ENCODE measurements at places on chromosomes 1 and 21.

DNA sequence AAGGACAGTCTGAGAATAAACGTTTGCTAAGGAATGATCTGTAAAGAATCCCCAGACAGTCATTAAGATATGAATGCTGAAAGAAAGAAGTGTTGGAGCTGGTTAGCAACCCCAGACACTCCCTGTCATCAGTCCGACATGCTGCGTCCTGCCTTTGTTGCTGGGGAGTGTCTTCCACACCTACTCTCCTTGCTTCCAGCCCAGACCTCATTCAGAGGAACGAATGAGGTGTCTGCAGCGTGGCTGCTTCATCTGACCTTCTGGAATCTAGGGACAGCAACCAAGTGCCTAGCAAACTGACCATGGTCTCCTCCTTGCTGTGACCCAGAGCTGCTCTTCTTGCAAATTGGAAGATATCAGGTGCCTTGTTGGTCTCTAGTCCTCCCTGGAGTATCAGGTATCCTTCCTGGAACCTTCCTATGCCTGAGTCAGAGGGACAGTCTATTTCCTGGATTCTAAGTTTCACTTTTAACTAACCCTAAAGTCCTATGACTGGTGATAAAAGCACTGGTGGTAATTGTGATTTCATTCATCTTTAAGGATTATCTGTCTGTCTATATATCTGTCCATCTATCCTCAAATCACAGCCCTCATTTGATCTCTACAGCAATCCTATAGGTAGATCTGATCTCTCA lies 45.3 kb downstream of the NFASC start:
- no peak for DNase-seq

DNA sequence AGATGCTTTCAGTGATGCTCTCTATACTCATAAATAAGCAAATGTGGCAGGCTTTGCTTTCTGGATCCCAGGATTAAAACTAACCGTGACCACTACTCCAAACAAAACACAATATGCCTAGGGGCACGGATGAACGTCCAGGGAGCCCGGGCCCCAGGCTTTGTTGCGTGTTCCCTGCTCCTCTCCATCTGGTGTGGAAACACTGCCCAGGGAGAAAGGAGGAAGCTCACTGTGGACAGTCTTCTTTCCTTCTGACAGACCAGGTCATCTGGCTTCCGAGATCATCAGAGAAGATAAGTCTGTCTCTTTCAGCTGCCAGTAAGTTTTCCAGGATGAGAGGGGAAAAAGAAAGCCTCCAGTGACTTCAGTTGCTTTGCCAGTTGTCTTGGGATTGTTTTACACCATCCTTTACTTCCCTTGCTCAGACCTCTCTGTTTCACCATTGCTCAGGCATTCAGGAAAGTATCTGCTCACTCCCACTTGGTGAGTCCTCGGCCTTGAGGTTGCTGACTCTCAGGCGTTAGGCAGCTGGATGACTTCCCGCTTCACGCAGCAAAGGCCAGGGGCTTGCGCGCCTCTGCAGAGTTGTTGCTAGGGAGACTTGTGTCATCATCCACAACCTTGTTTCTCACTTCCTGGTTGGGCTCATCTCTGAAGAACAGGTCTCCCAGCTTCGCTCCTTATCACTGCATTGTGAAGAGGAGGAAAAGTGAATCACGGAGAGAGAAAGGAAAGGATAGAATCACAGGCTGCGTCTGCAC lies 20.6 kb upstream of the PGD start:
- DNase-seq = peak; percentile 9

GRCh38 chr1:83954166-83954823 lies 44.6 kb downstream of the TTLL7 start:
- no peak for DNase-seq

DNA sequence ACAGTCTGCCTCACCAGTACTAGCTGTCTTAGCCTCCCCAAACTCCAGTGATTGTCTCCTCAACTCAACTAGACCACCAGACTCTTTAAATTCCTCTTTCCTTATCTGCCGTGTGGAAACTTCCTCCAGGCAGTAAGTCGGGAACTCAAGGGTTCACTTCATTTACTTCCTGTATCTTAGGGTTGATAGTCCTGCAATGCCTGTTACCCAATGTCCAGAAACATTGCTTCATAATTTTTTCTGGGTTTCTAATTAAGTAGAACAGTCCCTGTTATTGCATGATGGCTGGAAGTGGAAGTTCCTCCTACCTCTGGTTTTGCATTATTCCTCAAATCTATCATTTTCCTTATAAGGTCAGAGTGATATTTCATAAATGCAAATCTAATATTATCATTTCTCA lies 60.8 kb upstream of the RNF11 start:
- no peak for DNase-seq

DNA sequence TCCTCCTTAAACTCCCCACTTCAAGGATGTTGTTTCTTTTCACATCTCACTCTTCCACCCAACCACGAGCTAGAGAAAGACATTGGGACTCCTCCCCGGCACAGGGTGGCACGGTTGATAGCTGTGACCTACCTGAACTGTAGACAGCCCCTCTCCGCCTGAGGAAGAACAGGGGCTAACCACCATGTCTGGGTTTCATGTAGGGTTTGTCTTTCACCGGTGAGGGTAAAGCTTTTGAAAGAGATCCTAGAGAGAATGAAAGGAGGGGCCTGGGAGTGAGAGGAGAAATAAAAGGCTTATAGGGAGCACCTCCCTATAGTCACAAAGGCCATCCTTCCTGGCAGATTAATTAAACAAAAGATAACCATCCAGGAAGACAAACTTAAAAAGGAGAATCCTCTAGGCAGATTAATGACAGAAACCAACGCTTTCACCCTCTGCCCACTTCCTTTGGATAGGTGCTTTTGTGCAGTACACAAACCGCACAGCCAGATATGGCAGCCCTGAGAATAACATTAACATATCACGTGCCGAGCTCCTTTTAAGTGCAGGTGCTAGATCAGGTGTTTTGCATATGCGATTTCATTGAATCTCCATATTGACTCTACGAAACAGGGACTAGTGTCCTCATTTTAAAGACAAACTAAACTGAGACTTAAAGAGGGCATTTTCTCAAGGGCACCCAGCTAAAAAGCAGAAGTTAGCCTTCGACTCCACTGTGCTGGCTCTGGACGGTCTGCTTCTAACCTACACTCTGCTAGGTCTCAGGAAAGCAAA lies 178.1 kb upstream of the RUNX1 start:
- peak; percentile 86 for DNase-seq

GRCh38 chr1:207999274-207999915 lies 88.5 kb upstream of the CD34 start:
- no peak for DNase-seq

GRCh38 chr1:110424699-110425611 lies 17.5 kb upstream of the LAMTOR5 start:
- DNase-seq = no peak

DNA sequence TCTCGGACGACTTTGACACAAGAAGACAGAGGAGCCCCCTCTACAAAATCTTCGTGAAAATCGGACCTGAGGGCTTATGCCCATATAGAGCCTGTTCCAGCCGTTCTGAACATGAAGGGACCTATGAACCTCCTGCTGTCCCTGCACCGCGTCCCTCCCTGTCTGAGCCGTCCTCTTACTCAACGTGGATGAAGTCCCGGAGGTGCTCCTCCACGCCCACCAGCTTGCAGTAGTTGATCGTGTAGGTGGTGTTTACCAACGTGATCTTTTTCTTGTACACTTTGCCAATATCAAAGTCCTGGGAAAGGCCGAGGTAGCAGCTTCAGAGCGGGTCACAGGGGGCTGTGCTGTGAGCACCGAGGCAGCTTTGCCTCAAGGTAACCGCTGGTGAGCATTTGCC lies 40.0 kb downstream of the CFAP74 start:
- no peak for DNase-seq
